ENCODE measurements at places on chromosomes 6 and 20. TPM values are rescaled to one million over a fixed set of nuclear protein-coding genes. Genes with fewer than 3 reads are reported as not detected.

The RHAG gene
- 0.52 TPM for total RNA-seq

The TRIM40 gene
- total RNA-seq: not detected

The SEMG2 gene
- not detected for total RNA-seq

The NOX3 gene
- total RNA-seq: not detected

The ZNF391 gene
- 1.9 TPM for total RNA-seq

The NMBR gene
- total RNA-seq: not detected

The KIAA1755 gene
- total RNA-seq: 7.1 TPM

The GPLD1 gene
- 2.3 TPM for total RNA-seq

The PTCHD4 gene
- not detected for total RNA-seq

The HLA-G gene
- 0.52 TPM for total RNA-seq

The SPTLC3 gene
- total RNA-seq: 26.7 TPM

The RIPOR3 gene
- 6.4 TPM for total RNA-seq

The HLA-DOA gene
- total RNA-seq: 8.4 TPM

The IL20RA gene
- total RNA-seq: 15.1 TPM

The CRIP3 gene
- 7.3 TPM for total RNA-seq

The GINM1 gene
- 45.0 TPM for total RNA-seq

The CST2 gene
- total RNA-seq: not detected

The FAM83B gene
- total RNA-seq: 14.5 TPM

The APCDD1L gene
- total RNA-seq: 1.1 TPM

The IRAK1BP1 gene
- total RNA-seq: 7.5 TPM

The NKAIN2 gene
- 0.29 TPM for total RNA-seq

The PRELID3B gene
- total RNA-seq: 35.0 TPM

The LINC00237 gene
- total RNA-seq: not detected

The GMNN gene
- total RNA-seq: 10.8 TPM

The SLC32A1 gene
- total RNA-seq: not detected

All from mucosa of gallbladder (tissue), 1 donor.